GM12891 (cell line): ENCODE measurements at places on chromosomes 6 and 20.

DNA sequence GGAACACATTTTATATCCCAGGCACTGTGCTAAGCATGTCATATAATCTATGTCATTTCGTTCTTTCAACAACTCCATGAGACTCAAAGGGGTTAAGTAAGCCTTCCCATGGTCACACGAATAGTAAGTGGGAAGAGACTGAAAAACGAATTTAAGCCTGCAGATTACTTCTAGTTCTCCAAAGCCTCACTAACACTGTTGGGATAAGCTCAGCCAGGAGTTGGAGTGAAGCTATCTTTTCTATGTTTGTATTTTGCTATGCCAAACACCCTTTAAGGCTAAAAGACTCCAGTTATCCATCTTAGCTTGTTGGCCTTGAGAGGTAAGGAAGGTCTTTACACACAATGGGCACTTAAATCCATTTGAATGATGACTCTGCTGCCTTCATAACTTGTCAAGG, 148.1 kb upstream of the UST start:
- no peak for DNase-seq

GRCh38 chr6:115891750-115892149, 168.9 kb downstream of the FRK start:
- no peak for DNase-seq

- DNase-seq: no peak
Observed at GRCh38 chr6:157148391-157149323, 174.7 kb downstream of the TMEM242 start.

GRCh38 chr20:32325706-32326503, 32.2 kb upstream of the ASXL1 start:
- no peak for DNase-seq

- no peak for DNase-seq
Observed at GRCh38 chr6:87909849-87910248, 137.8 kb upstream of the SPACA1 start.

DNA sequence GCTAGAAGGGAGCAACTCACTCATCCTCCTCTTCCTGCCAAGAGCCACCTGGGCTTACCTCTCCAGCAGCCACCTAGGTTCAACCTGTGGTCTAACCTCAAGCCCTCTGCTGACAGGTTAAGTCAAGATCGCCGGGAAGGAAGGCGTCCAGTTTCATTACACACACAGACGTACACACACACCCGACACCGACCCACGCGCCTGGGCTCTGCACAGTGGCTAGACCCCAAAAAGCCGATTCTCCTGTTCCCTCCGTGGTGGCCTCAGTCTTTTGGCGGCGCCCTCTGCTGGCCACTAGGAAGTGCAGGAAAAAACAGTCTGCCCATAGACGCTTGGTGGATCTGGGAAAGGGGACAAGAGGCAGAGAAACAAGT, 52.8 kb downstream of the MRPL14 start:
- peak; percentile 82 for DNase-seq

- no peak for DNase-seq
Observed at GRCh38 chr6:34248198-34248726, 544 bp downstream of the SMIM29 start.

- no peak for DNase-seq
Observed at GRCh38 chr20:59781226-59781625, 152.2 kb downstream of the SYCP2 start.

DNA sequence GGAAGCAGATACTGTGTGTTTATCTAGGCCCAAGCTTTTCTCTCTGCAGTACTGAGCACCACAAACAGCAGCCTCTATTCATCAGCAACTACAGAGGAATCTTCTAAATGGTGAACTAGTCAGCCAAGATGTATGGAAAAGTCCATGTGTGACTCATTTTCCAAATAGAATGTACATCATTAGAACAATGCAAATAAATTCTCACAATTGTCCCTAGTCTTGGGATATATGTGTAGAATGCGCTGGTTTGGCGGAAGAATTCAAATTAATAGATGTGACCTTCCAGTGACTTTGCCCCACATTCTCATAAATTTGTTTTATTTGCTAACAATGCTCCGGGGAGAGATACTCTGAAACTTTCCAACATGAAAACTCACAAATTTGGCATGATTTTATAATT, 436.2 kb downstream of the CBLN4 start:
- no peak for DNase-seq

GRCh38 chr6:21381331-21381963, 212.1 kb upstream of the SOX4 start:
- DNase-seq: no peak

DNA sequence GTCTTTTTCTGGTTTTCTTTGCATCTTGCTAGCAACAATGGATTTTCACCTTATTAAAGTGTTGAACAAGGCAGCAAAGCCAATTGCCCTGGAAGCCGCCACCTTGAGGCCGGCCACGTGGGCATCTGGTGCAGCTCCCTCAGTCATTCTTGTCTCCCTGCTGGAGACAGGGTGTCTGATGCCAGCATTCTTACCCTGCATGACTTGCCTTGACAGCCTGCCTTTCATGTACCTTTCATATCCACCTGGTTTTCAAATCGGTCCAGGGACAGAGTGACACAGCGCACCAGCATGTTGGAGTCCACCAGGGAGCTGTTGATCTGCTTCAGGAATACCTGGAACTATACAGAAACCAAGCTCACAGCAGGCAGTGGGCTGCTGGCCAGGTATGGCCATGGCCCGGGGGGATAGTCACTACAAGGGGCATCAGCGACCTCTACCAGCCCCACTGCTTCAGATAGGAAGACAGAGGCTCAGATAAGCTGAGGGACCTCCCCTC, 49.8 kb downstream of the MYH7B start:
- peak; percentile 8 for DNase-seq

DNA sequence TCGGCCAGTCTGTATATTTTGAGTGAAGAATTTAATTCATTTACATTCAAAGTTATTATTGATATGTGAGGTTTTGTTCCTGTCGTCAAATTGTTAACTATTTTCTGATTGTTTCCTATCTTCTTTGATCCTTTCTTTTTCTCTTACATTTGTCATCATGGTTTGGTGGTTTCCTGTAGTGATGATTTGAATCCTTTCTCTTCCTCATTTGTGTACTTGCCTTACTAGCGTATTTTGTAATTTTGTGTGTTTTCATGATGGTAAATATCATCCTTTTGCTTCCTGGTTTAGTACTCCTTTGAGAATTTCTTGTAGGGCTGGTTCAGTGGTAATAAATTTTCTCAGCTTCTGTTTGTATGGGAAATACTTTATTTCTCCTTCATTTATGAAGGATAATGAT, 151.7 kb upstream of the CEP162 start:
- no peak for DNase-seq

- no peak for DNase-seq
Observed at GRCh38 chr6:122730334-122730733, 49.2 kb upstream of the FABP7 start.

DNA sequence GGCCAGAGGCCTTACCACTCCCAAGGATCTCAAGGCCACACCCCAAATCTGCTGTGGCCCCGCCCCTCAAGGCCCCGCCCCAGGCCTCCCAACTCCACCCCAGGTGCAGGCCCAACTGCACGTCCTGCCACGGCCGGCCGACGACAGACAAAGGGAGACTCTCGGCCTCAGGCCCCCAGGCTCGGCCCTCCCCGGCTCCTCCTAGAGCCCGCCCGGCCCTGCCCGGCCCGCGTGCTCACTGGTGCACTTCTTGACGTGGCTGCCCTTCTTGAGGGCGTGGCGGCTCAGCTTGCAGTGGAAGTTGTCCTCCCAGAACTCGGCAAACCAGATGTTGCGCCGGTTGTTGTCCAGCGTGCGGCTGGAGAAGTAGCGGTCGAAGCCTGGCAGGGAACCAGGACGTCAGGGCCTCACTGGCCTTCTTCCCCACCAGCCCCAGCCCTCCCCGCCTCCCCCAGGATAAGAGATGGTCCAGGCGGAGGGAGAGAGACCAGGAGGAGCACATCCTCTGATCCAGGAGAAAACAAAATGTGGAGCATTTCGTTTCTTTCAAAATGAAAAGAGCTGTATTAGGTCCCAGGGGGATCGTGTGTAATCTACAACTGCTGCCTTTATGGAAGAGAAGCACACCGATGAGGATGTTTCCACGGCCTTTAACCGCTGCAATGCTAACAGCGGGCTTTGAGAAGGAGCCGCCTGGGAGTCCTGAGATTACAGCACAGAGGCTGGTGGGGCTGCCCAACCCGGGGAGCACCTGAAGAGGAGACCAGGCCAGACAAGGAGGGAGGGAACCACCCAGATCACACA, 89.4 kb downstream of the GRM4 start:
- no peak for DNase-seq

- no peak for DNase-seq
Observed at GRCh38 chr20:37673444-37673843, 20.4 kb upstream of the CTNNBL1 start.

GRCh38 chr20:913306-913849, 2.8 kb downstream of the ANGPT4 start:
- no peak for DNase-seq

DNA sequence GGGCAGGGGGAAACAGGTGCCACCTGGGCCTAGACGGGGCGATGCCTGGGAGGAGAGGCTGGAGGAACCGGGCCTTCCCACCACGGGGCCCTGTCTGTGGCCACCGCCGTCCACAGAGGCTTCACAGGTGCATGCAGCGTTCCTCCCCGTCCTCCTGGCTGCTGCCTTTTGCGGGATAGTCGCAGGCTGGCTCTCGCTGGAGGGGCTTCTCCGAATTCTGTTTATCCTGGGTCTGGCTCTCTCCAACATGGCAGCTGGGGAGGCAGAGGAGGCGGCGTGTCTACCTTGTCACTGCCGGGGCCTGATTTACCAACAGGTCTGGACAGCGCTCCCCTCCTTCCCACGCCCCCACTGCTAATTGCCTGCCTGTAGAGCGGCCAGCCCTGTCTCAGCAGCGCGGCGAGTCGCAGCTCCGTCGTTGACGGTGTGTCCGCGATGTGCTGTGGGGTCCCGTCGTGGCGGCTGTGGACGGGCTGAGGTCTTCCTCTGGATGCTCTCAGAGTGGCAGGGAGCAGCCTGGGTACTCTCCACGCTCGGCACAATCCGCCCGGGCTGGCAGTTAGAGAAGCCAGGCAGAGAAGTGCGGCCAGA, 262.9 kb downstream of the TAF4 start:
- no peak for DNase-seq

DNA sequence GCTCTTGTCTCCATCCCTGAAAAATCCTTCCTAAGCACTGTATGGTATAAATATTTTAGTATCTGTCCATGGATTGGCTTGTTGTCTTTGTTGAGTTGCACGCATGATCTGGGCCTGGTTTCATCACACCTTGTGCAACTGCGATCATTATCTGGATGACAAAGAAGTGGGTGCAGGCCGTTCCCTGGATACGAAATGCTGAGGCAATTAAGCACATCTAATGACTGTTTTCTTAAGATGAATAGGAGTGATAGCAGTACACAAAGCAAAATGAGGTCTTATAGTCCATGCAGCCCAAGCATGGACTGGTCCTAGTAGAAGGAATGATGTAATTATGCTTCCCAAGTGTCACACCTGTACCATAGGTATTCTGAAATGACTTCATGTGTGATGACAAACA, 47.8 kb downstream of the SLC35D3 start:
- DNase-seq: no peak

DNA sequence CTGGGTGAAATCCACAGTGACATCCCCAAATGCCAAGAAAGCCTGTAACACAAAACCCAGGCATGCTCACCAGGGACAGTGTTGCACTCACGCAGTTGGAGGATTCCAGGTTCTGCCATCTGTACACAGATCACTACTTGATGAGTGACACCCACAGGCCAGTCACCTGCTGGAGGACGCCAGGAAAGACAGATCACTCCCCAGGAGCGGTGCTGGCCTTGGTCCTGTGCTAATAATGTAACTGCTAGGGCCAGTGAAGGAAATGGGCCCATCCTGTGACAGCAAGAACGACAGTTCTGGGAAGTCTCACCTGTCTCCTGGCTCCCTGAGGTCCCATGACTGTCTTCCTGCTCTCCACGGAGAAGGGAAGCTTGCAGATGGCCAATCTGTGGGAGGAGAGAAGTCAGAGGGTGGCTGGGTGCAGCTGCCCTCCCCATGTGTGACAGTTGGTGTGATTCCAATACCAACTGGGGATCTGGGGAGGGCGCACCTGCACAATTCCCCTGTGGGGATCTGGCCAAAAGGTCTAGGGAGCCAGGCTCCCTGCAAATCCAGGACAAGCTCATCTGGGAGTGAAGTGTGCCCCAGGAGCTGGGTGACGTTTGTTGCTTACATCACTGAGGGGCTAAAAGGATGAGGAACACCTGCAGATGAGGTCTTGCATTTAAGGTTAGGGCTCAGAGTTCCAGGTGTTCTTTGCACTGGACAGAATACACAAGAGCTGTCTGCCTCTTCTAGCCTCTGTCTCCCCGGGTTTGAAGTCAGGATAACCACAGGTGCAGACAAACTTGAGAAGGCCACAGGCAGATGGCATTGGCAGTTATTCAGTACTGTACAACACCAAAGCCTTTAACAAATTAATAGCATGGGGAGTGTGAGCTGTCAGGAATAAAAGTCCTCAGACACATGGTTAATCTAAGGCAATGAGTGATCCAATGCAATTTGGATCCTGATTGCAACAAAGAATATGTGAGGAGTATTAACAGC, 10.3 kb downstream of the ZNF337 start:
- no peak for DNase-seq

- DNase-seq: no peak
Observed at GRCh38 chr20:24962182-24962492, 13.1 kb downstream of the CST7 start.

DNA sequence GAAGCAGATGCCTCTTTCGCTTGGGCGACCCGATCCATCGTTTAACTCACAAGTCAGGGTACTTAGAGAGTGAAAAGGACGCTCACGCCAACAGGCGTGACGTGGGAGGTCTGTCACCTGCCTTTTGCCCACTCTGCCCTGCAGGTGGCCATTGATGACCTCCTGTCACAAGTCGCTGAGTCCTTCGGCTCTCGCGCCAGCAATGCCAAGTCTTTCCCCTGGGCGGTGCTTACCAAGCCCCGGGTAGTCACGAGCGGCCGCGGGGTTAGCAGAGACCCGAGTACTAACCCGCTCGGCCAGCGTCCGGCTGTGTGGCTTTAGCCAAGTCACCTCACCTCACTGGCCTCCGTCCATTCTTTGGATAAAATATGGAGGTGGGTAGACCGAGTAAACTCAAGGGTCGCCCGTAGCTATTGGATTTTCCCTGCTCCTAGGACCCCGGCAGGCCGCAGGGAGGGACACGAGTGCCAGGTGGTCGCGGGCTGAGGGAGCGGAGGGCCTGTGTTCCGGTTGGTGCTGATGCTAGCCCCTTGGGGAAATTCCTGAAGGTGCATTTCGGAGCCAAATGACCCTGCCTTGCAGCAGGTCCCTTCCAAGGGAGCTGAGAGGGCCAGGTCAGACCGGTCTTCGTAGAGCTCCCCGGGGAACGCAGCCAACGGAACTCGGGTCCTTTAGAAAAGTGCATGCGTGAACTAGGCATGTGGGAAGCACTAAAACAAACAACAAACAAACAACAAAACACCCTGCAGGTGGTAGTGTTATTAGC, 668 bp downstream of the PKIB start:
- no peak for DNase-seq
